Fibroblast of mammary gland (primary cell): ENCODE measurements at places on chromosomes 3 and 15.
A peak's percentile ranks its signal among the peaks of the same experiment; 100 is the strongest.

- no peak for DNase-seq
These were observed 245.0 kb downstream of the NTRK3 start for GRCh38 chr15:88011533-88011932.

DNA sequence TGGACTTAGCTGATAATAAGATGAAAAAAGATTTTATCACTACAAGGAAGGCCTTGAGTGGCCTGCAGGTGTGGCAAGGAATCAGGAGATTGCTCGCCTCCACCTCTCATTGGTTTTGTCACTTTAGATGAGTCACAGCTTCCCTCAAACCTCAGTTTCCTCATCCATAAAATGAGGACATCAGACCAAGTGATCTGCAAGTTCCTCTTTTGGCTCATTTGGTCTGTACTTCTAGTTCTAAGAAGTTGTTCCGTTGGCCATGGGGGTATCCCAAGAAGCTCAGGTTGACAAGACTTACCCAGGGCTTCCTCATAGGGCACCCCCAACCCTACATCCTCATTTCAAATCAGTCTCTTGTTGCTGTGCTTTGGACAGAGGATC is 254.1 kb downstream of the UACA start:
- no peak for DNase-seq

GRCh38 chr3:136617198-136617597 is 135.0 kb downstream of the STAG1 start:
- peak; percentile 20 for DNase-seq

GRCh38 chr15:40844696-40845030 is 815 bp downstream of the SPINT1 start:
- no peak for DNase-seq

DNA sequence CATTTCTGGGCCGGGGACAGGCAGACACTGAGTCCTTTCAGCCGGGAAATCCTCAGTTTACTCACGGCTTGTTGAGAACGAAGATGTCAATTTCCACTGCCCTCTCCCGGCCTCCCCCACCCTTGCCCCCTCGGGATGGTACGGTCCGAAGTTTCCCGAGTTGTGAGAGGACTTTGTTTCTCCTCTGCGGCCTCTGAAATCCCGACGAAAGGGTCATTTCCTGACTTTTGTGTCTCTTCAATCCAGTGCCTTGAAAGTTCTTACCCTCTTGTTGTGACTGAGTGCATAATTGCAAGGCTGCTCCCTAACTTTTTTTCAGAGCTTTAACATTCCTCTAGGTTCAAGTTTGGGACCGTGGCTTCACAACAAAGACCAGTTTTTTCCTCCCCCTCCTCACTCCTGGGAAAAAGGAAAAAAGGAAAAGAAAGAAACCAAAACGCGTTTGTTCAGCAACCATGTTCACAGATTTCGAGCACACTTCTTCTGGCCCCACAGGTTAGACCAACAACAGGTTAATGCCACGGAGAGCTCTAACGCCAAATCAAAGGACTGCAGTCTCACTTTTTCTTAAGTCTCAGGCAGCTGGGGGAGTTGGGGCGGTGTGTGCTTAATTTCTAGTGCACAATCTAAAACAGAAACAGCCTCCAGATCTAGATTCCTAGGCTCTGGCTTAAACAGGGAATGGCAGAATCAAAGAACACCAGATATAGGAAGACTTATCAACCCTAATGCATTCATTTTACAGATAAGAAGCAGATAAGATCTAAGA is 138.9 kb downstream of the TMCO5A start:
- peak; percentile 57 for DNase-seq

DNA sequence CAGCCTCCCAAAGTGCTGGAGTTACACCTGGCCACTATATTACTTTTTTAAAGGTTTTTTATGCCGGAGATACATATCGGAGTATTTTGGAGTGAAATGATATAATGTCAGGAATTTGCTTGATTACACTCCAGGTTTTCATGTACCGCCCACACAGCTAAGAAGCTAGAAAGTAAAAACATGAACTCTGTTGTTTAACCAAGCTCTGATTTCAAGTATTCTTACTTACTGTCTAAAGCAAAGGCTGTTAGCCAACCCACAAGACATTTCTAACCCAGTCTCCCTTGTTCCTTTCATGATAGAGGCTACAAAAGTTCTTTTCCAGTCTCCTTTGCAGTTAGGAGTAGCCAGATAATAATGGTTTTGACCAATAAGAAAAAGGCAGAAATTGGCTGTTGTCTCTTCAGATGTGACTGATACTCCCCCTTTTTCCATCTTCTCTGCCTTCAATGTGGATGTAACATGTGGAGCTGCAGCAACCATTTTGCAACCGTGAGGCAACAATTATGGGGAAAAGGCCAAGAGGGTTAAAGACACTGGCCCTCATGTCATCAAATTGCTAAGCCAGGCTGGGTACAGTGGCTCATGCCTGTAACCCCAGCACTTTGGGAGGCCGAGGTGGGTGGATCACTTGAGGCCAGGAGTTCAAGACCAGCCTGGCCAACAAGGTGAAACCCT is 6.1 kb upstream of the CP start:
- DNase-seq: peak; percentile 5

GRCh38 chr3:194930377-194931204 is 244.9 kb downstream of the FAM43A start:
- peak; percentile 48 for DNase-seq

DNA sequence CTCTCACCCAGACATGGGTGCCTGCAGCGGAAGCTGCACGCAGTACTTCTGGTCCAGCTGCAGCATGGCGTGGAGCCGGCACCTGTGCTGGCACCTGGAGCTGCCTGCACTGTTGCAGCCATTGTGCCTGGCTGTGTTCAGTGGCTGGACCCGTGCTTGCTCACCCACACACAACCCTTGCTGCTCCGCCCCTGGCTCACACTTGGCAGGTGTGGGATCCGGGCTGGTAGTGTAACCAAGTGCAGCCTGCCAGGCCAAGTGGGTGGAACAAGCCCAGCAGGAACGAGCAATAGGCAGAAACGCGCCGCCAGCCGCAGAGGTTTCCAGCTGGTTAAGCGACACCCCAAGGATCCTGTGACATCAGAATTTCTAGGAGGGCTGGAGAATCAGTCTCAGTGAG is 11.2 kb upstream of the SCAPER start:
- no peak for DNase-seq

DNA sequence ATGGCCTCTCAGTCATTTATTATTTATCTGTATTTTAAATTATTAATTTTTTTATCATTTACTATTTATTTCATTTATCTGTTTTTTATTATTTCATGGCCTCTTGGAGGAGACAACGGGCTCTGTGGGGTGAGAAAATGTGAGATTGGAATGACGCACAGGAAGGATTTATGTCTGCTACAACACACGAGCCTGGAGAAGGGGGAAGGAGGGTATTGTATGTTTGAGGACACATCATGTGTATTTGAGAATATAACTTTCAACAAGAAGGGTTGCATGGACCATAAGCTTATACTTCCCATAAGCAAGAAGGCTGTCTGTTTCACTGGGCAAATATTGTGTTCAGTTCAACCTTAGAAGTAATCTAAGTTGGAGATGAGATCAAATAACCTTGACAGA is 31.7 kb downstream of the LSM3 start:
- DNase-seq: no peak

DNA sequence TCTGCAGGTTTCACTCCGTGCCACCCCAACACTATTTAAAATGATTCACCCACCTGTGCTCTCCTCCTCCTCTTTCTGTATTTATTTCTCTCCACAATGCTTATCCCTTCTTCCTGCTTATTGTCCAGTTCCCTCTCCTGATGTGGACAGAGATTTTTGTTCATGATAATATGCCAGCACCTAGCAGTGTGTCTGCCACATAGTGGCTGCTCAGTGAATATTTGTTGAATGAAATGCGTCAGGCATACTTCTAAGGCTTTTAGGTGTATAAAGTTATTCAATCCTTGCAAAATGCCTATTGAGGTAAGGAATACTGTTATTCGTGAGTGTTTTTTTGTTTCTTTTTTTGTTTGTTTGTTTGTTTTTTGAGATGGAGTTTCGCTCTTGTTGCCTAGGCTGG is 67.5 kb upstream of the MME start:
- DNase-seq: no peak
